Glutamatergic neuron (in vitro differentiated cells): ENCODE measurements at places on chromosomes 13 and 19. TPM values are rescaled to one million over a fixed set of nuclear protein-coding genes. Genes with fewer than 3 reads are reported as not detected.

DACH1 gene
- total RNA-seq = 110 TPM

CXCL17 gene
- total RNA-seq = not detected

IGFL3 gene
- not detected for total RNA-seq

MTUS2 gene
- total RNA-seq = 6.8 TPM

C2CD4C gene
- total RNA-seq = 9.6 TPM

ZBTB32 gene
- total RNA-seq = not detected

MISP gene
- total RNA-seq = 1.1 TPM

HSD17B14 gene
- total RNA-seq = 1.0 TPM

ARHGAP45 gene
- total RNA-seq = 1.7 TPM

C1QTNF9B gene
- not detected for total RNA-seq

ADGRL1 gene
- 68.1 TPM for total RNA-seq

ZNF763 gene
- 10.3 TPM for total RNA-seq

DPP9 gene
- 44.8 TPM for total RNA-seq

OR4F17 gene
- not detected for total RNA-seq

PABPC3 gene
- 0.22 TPM for total RNA-seq
